Natural killer cell (primary cell): ENCODE measurements at places on chromosomes 5 and 9. TPM values are rescaled to one million over a fixed set of nuclear protein-coding genes. Genes with fewer than 3 reads are reported as not detected.

GRCh38 chr5:132023258-132024116, 12.0 kb upstream of the ACSL6 start:
- DNase-seq: peak; percentile 5
- H3K27ac ChIP-seq: no peak overlapping the region
- H3K4me3 ChIP-seq: no peak overlapping the region
- no peaks in the 10 kb centered on the region for H3K27me3 ChIP-seq
- no peaks in the 10 kb centered on the region for H3K36me3 ChIP-seq

- no peaks in the 10 kb centered on the region for H3K4me1 ChIP-seq
- H3K4me3 ChIP-seq: no peak overlapping the region
- no peaks in the 10 kb centered on the region for H3K27me3 ChIP-seq
- H3K27ac ChIP-seq: no peak overlapping the region
- no peaks in the 10 kb centered on the region for H3K36me3 ChIP-seq
- no peak for DNase-seq
These were observed 565.8 kb upstream of the NUDT12 start for GRCh38 chr5:104128348-104128747.

The PSIP1 gene
- 72.6 TPM for total RNA-seq

- H3K27me3 ChIP-seq: no peaks in the 10 kb centered on the region
- no peak overlapping the region for H3K27ac ChIP-seq
- no peaks in the 10 kb centered on the region for H3K4me1 ChIP-seq
- DNase-seq: no peak
These were observed 41.0 kb downstream of the ALDH1A1 start for GRCh38 chr9:72911816-72912215.

- H3K4me3 ChIP-seq: no peak overlapping the region
- no peak for DNase-seq
- no peak overlapping the region for H3K27ac ChIP-seq
- no peaks in the 10 kb centered on the region for H3K36me3 ChIP-seq
These were observed 353.9 kb downstream of the ASTN2 start for GRCh38 chr9:117060963-117061362.

DNA sequence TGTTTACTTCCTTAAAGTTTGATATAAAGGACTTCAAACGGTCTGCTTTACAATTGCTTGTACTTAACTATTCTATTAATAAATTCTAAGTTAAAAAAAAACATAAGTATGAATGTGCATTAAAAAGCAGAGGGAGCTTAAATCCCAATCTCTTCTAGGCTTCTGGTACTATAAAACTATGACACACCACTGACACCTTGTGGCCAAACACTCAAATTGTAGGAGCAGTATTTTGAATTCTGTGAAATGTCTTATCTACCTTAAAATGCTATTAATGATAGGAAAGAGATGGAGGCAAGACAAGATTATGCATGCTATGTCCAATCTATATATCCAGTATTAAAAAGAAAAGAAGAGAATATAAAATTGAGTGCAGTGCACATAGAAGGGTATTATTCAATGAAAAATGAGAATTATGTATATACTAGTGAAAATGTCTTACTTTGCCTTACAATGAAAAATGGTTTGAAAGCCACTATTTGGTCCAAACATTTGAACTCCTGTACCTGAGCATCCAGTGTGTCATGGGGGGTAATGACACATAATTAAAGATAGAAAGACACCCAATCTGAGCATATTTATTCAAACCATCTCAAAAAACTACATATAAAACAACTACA, 87.6 kb downstream of the ERP44 start:
- H3K27ac ChIP-seq: no peak overlapping the region
- DNase-seq: peak; percentile 78
- H3K4me3 ChIP-seq: no peak overlapping the region
- no peaks in the 10 kb centered on the region for H3K4me1 ChIP-seq
- peaks cover 26% of the 10 kb centered on the region for H3K36me3 ChIP-seq
- H3K27me3 ChIP-seq: no peaks in the 10 kb centered on the region

DNA sequence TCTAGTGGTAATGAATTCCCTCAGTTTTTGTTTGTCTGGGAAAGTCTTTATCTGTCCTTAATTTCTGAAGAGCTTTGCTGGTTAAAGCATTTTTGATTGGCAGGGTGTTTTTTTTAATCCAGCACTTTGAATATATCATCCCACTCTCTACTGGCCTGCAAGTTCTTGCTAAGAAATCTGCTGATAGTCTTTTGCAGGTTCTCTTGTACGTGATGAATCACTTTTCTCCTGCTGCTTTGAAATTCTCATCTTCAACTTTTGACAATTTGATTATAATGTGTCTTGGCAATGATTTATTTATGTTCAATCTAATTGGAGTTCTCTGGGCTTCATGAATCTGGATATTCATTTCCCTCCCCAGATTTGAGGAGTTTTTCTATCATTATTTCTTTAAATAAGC, 8.1 kb upstream of the TMEM215 start:
- DNase-seq: no peak
- H3K27ac ChIP-seq: no peak overlapping the region
- H3K36me3 ChIP-seq: no peaks in the 10 kb centered on the region
- H3K4me3 ChIP-seq: no peak overlapping the region
- no peaks in the 10 kb centered on the region for H3K4me1 ChIP-seq
- no peaks in the 10 kb centered on the region for H3K27me3 ChIP-seq

The SPINK5 gene
- total RNA-seq: not detected

- H3K4me3 ChIP-seq: no peak overlapping the region
- H3K27me3 ChIP-seq: peaks cover 2% of the 10 kb centered on the region
- no peak for DNase-seq
These were observed 181.1 kb upstream of the SPEF2 start for GRCh38 chr5:35436400-35437057.

GRCh38 chr5:189486-189885, 1.8 kb upstream of the LRRC14B start:
- no peaks in the 10 kb centered on the region for H3K36me3 ChIP-seq
- peaks cover 9% of the 10 kb centered on the region for H3K4me1 ChIP-seq
- H3K4me3 ChIP-seq: no peak overlapping the region
- DNase-seq: no peak
- H3K27me3 ChIP-seq: no peaks in the 10 kb centered on the region

- H3K4me3 ChIP-seq: no peak overlapping the region
- no peaks in the 10 kb centered on the region for H3K4me1 ChIP-seq
- no peak overlapping the region for H3K27ac ChIP-seq
- H3K36me3 ChIP-seq: no peaks in the 10 kb centered on the region
- DNase-seq: no peak
These were observed 90.7 kb upstream of the MOCS2 start for GRCh38 chr5:53200306-53200705.

The PCDHB15 gene
- not detected for total RNA-seq

DNA sequence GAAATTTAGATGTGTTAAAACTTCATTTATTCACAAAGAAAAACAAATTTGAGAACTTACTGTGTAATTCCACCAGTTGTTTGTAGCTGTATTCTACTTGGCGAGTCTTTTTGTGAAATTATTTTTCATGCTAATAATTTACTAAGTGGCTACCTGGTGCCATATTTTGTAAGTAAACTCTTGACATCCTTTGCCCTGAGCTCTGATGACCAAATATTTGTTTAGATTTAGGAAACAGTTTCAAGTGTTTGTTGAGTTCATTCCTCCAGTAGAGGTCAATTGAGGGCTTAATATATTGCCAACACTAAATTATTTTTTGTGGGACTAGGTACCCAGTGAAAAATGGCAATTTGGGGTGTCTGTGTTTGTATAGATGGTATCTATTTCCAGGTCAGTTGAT, 3.7 kb downstream of the CNTLN start:
- peaks cover 8% of the 10 kb centered on the region for H3K4me1 ChIP-seq
- no peaks in the 10 kb centered on the region for H3K36me3 ChIP-seq
- H3K27ac ChIP-seq: no peak overlapping the region
- DNase-seq: no peak
- no peaks in the 10 kb centered on the region for H3K27me3 ChIP-seq

- peaks cover 74% of the 10 kb centered on the region for H3K4me1 ChIP-seq
- peak overlapping the region; percentile 88 for H3K4me3 ChIP-seq
- H3K27ac ChIP-seq: peak overlapping the region; percentile 100
These were observed 1.4 kb downstream of the AKNA start for GRCh38 chr9:114386361-114386885.

DNA sequence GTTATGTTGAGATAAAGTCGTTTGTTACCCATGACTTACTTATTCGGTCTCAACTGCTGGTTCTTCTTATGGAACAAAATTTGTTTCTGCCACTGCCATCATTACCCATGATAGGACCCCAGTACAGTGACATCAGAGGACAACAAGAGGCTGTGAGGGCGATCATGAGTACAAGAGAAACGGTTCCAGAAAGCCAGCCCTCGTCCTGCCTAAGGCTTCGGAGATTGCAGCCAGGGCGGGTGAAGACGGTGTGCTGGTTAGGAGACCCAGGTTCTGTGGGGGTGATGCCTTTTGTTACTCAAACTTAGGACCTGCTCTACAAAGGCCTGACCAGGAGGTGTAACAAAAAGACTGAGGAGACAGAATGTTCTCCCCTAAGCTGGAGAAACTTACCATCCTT, 10.9 kb downstream of the FYB1 start:
- H3K27ac ChIP-seq: peak overlapping the region; percentile 54
- no peaks in the 10 kb centered on the region for H3K36me3 ChIP-seq
- no peaks in the 10 kb centered on the region for H3K27me3 ChIP-seq
- DNase-seq: no peak
- H3K4me1 ChIP-seq: peaks cover 62% of the 10 kb centered on the region

DNA sequence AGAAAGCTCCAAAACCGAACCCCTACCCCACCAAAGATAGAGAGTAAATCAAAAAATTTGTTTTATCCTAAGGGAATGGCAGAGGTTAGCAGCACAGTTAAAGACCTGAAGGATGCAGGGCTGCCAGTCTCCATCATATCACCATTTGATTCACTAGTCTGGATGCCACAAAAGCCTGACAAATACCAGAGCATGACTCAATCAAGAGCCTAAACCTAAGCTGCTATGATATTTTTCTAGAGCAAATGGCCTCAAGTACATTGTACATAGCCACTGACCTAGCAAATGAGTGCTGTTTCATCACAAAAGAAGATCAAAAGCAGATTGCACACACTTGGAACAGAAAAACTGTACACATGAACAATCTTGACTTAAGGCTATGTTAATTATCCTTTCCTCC, 48.0 kb downstream of the DPYSL3 start:
- H3K27me3 ChIP-seq: no peaks in the 10 kb centered on the region
- H3K27ac ChIP-seq: no peak overlapping the region
- no peak for DNase-seq
- H3K4me1 ChIP-seq: no peaks in the 10 kb centered on the region
- no peak overlapping the region for H3K4me3 ChIP-seq
- H3K36me3 ChIP-seq: no peaks in the 10 kb centered on the region

The ARHGEF37 gene
- not detected for total RNA-seq

DNA sequence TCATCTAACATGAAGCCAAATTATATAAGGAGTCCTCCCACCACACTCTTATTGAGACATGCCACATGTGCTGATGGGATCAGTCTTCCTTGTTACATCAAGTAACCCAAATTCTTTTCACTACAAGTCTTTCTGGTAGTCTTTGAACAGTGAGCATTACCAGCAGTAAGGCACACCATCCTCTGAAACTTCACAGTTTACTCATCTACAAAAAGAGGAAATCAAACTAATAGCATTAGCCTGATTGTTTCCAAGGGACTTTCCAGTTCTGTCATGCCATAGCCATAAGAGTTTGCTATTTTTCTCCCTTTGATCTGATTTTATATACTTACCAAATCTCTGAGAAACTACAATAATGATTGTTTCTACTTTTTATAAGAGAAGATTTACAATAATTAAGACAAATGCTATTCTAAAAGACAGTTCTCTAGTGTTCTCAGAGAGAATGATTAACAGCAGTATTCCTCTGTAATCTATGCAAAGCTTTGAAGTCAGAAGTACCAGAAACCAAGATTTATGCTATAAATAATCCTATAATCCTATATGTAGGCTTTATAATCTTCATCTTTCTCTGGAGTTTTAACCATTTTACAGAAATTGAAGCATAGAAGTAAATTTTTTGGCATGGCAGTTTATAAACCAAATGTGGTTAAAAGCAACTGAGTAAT, 166.2 kb upstream of the ACO1 start:
- no peaks in the 10 kb centered on the region for H3K36me3 ChIP-seq
- no peak overlapping the region for H3K4me3 ChIP-seq
- H3K27ac ChIP-seq: no peak overlapping the region

DNA sequence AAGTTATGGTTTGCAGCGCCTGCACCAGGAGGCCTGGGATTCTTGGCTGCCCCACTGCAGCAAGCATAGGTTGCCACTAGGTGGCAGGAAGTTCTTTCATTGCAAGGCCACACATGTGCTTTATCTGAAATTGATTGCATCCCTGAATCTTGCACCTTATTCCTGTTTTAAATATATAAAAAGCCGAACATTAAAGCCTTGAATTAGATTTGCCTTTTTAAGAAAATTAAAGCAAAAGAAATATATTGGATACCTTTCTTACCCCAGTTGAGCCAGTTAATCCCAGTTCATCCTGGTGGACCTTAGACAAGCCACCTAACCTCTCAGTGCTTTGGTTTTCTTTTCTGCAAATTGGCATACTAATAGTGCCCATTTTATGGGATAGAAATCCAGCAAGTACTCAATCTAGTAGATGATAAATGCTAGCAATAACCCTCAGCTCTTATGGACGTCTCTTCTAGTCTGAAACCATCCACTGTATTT, 6.3 kb upstream of the TRMT10B start:
- no peaks in the 10 kb centered on the region for H3K36me3 ChIP-seq
- no peaks in the 10 kb centered on the region for H3K27me3 ChIP-seq
- H3K4me3 ChIP-seq: no peak overlapping the region
- DNase-seq: peak; percentile 74

- no peak overlapping the region for H3K4me3 ChIP-seq
- H3K27me3 ChIP-seq: no peaks in the 10 kb centered on the region
- no peaks in the 10 kb centered on the region for H3K4me1 ChIP-seq
- no peaks in the 10 kb centered on the region for H3K36me3 ChIP-seq
- H3K27ac ChIP-seq: no peak overlapping the region
These were observed 21.1 kb upstream of the CDC42SE2 start for GRCh38 chr5:131242728-131243255.

The FSTL4 gene
- 0.55 TPM for total RNA-seq

DNA sequence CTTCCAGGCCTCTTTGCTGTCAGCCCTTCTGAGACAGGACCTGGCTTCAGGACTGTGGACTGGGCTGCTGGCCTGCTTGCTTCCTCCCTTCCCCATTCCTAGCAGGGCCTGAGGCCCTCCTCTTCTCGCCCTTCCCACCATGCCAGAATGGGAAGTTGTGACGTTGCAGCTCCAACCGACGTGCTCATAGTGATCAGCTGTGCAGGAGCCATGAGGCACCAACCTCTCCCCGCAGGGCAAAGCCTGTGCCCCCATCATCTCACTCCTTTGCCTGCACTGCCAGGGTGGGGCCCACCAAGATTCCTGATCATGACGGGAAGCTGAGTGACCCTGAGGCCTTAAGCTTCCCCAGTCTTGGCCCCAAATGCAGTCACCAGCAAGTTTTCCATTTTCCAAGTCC, 45.1 kb upstream of the GARNL3 start:
- H3K27ac ChIP-seq: no peak overlapping the region
- no peak overlapping the region for H3K4me3 ChIP-seq
- H3K36me3 ChIP-seq: no peaks in the 10 kb centered on the region
- H3K4me1 ChIP-seq: peaks cover 8% of the 10 kb centered on the region
- DNase-seq: no peak

DNA sequence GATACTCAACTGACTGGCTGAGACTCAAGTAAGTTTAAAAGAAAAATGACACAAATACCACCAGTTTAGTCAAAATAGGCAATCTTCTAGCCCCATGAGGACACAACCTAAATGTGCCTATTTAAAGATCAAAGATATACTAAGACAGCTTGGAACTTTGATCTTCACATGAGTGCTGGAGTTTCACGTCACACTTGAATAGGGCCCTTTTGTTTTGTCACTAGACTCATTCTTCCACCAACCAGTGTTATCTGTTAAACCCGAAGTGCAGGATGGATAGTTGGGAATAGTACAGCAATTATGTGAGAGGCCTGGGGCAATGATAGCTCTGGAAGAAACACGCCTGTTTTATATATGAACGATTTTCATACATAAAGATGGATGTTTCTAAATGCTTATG, 792.8 kb upstream of the NUDT12 start:
- no peak for DNase-seq
- no peak overlapping the region for H3K27ac ChIP-seq
- H3K36me3 ChIP-seq: no peaks in the 10 kb centered on the region
- H3K4me1 ChIP-seq: no peaks in the 10 kb centered on the region
- no peak overlapping the region for H3K4me3 ChIP-seq
